Breast epithelium (tissue), 4 donors: ENCODE measurements at places on chromosomes 7 and 10.

DNA sequence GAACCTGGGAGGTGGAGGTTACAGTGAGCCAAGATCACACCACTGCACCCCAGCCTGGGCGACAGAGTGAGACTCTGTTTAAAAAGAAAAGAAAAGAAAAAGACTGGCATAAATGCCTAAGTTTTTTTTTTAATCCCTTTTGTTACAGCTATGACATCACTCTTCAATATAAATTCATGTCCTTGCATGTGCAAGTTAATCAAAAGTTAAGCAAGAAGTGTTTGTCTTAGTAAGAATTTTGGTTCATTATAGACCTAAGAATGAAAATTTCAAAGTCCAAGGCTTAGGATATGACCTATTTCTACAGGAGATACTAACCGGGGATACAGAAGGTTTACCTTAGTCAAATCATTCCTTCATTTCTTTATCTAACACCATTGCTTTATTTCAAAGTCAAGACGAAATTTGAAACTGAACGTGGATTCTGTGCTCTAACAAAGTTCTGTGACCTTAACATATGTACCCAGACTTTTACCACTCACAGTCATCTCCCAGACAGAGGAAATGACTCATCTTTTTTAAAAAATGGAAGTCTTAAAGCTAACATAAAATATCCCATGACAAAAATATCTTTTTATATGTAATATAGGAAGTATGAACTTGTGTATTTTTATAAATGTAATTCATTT lies 29.3 kb upstream of the ITGB8 start:
- no peak for DNase-seq

- no peak for DNase-seq
Measured at GRCh38 chr10:104641187-104641936, at the start of gene SORCS3. Gene SORCS3, plus strand, starts transcription at chr10:104641290.

- no peak for DNase-seq
Measured at GRCh38 chr7:159022238-159022993, 122.3 kb downstream of the VIPR2 start.

DNA sequence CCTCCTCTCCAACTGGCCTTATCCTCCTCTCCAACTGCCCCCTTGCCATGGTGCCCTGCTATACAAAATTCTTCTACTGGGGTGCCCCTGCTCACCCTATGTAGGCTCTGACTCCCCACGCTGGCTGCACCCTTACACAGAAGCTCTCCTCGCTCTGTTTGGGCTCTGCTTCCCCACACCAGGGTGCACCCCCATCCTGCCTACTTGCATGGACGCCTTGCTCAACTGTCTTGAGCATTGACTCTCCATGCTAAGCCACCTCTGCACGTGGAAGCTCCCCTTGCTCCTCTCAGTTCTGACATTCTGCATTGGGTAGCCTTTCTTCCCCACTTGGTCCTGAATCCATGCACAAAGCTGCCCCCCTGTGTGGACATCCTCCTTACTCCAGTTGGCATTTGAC lies 231.1 kb downstream of the GFRA1 start:
- no peak for DNase-seq

DNA sequence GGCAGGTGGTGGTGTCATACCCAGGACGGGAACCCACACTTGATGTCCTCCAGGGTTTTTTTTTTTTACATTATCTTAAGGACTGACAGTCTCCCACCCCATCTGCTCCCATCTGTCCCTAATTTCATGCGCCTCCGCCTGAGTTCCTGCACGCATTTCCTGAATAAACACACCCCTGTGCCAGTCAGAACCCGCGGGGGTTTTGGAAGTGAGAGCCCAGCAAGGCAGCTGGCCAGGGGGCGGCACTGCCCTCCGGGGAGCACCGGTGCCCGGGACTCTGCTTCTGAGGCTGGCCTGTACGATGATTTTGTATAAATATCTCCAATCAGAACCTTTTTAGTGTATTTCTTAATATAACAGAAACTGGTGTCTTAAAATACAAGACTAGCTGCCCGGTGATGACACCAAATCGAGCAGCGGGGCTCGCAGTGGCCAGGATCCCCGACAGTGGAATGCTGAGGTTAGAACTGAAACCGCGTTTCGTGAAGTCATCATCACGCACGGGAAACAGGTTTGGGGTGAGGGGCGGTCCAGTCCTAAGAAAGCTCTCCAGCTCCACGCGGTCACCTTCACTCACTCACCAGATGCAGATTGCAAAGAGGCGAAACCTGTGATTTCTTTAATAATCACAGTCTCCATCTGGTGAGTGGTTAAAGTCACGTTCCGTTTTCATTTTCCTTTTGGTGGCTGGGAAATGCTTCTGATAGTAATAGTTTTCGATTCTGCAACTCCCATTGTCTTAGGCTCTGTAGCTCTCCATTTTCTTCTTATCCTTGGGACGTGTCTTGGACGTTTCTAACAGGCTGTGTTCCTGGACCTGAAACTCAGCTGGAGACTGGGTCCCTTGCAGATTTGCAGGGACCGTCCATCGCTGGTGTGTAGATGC lies 19.7 kb downstream of the BNIP3 start:
- DNase-seq = no peak

DNA sequence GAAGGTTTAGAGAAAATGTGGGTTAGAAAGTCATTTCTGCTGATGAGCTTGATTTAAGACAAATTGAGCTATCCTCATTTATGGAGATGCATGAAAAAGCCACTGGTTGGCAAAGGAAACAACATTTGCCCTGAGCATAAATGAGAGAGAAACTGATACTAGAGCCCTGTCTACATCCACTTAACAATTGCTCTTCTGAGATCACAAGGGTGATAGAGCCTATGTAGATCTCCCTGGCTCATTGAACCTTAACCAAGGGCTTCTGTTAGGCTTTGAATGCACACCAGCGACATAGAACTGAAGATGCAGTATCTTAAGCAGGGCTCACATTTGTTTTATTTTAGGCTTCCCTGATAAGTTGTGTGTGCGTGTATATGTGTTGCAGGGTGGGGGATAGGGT lies 35.0 kb downstream of the GPR141 start:
- no peak for DNase-seq

DNA sequence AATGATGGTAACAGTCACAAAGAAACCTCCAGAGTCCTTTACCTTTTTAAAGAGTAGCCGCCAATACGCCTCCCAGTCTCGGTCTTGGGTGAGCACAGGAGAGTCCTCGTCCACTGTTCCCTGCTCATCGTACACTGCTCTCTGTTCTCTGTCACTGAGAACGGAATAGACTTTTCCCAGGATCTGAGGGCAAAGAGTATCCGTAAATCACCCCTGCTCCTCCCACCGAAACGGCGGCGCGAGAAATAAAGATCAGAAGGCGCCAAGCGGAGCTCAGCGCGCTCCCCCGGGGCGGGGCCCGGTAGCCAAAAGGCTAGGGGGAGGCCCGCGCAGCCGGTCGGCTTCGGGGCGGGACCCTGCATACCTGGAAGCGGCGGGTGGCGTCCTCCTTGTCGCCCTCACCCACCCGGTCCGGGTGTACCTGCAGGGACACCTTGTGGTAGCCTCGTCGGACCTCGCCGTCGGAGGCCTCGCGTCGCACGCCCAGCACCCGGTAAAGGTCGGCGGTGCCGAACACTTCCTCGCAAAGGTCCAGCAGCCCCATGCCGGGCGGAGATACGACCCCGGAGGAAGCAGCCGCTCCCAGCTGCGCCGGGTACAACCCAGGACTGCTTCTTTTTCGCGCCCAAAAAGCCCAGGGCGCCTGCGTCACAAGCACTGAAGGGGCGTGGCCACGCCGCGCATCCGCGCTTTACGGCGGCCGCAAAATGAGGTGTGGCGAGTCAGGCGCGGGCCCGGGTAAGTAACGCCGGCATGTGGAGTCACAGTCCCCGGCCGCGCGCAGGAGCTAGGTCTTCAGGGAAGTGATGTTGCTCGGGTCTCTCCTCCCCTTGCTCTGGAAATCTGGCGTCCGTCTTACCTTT lies at the start of gene DNAJC9:
Gene DNAJC9, minus strand, starts transcription at position 610 of the 863 bp plus-strand sequence. Its CDS starts 66 bp downstream, at position 544.
- DNase-seq = peak; percentile 94

DNA sequence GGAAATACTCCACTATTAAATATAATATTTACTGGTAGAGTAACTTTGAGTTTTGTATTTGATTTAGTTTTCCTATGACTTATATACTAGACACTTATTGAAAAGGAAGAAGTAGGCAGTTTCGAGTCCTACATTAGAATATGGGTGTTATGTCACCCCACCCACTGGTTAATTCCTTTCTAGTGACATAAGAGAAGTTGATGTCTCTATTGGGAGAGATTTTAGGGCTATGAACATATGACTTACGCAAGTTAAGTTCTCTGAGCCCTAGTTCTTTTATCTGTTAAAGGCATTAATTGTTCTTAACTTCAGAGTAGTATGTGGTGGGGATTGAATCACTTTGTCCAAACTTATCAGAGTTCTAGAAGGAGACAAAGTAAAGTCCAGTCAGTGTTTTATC lies 30.5 kb downstream of the CPED1 start:
- no peak for DNase-seq

- no peak for DNase-seq
Measured at GRCh38 chr10:112988839-112989406, 38.9 kb downstream of the TCF7L2 start.

GRCh38 chr10:64093946-64094535 lies 572.8 kb downstream of the REEP3 start:
- no peak for DNase-seq

DNA sequence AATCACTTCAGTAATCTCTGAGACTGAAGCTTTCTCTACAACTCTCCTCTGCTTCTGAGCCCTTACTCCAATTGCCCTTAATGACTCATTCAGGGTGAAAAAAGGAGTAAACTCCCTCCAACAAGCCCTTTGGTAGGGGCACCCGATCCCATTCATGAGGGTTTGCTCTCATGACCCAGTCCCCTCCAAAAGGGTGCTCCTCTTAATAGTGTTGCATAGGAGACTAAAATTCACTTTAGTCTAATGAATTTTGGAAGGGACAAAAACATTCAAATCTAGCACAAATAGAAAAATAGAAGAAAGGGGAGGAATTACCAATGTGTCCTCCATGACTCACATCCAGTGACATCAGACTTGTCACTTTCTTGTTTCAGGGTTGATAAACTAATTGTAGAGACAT lies 66.2 kb upstream of the CCNY start:
- DNase-seq = no peak

DNA sequence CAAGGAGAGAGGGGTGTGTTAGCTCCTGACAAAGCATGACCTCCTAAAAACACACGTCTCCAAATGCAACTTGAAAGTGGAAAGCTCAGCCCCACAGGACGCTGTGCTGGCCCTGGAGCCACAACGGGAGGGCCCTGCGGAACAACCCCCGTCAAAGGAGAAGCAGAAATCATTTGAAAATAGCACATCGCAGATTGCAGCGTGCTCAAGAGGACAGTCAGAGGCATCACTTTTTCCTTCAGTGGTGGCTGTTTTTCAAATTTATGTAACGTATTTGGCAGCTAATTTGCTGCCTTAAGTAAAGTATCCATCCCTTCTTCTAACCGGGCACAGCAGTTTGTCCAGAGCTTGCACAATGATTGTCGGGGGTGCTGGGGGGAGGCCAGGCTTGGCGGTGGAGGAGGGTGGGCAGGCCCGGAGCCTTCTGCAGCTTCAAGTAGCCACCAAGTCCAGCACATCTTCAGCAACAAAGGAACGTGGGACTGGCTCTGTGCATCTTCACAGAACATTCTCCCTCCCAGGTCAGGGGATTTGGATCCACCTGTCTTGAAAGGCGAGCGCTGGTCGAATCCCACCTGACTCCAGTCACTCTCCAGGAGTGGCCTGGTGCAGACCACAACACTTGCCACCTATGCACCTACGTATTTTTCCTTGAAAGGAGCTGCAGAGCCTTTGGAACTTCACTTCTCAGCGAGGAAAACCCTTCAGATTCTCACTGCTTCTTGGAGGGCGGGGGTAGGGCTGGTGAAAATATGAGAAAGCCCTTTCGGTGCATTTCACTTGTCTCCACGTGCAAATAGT lies 346.3 kb downstream of the DNAJB6 start:
- no peak for DNase-seq

DNA sequence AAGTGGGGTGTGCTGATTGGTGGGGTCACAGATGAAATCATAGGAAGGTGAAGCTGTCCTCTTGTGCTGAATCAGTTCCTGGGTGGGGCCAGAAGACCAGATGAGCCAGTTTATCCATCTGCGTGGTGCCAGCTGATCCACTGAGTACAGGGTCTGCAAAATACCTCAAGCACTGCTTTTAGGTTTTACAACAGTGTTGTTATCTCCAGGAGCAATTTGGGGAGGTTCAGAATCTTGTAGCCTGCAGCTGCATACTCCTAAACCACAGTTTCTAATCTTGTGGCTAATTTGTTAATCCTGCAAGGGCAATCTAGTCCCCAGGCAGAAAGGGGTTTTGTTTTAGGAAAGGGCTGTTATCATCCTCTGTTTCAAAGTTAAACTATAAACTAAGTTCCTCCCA lies 17.0 kb upstream of the IFRD1 start:
- no peak for DNase-seq

GRCh38 chr7:157529768-157530560 lies 193.2 kb downstream of the DNAJB6 start:
- peak; percentile 30 for DNase-seq

DNA sequence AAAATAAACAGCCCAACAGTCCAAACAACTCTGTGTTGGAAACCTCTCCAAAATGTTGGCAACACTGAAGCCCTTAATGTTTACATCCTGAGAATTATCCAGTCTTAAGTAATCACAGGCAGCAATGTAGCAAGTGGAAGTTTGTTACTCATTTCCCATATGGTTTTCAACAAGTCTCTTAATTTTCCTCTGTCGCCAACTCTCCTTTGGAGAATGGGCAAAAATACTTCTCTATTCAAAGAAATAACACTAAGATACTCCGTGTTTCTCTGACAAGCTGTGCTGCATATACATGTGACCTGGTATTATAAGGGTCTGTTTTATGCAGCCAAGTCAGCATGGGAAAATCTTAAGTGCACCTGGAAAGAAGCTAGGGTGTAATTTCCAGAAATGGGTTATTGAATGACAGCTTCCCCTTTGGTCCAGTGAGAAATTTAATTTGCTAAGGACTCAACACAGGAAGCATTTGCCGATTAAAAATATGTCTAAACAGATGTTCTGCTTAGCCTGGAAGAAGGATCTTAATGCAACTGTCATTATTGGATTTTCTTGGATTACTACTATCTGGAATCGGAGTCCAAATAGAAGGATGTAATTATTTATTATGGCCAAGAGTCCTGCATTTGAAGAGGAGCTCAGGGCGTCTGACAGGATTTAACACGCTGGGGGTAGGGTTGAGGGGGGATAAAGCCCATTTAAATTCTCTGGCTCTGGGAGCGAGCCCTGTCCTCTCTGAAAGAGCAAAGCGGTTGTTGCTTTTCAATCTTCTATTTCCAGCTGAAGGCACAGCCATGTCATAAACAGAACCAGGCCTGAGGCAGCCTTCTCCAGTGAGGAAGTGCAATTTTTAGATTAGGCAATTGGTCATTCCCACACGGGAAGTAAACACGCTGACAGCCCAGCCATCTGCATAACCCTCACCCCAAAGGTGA lies 73.1 kb downstream of the TLL2 start:
- DNase-seq = no peak

GRCh38 chr7:106281585-106282318 lies 3.0 kb downstream of the NAMPT start:
- no peak for DNase-seq

DNA sequence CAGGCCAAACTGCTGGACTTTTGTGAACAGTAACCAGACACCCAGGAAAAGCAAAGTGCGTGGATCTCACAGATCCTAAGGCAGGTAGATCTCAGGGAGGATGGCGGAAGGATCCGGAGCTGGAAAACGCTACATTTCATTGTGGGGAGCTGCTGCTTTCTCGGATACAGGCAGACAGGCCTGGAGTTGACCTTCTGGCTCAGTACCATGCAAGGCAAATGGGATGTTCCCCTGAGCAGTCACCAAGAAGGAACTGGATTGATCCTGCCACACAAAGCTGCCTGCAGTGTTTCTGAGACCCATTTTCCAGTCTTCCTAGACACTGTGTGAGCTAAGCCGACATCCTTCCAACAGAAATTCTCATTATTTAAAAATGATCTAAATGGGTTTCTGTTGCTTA lies 65.5 kb downstream of the ZRANB1 start:
- peak; percentile 40 for DNase-seq
